ENCODE measurements at places on chromosomes 5 and 9.

- DNase-seq: no peak
- peaks cover 8% of the 10 kb centered on the region for H3K36me3 ChIP-seq
- H3K27me3 ChIP-seq: no peaks in the 10 kb centered on the region
- H3K4me1 ChIP-seq: no peaks in the 10 kb centered on the region
These were observed 95.8 kb upstream of the ZNF366 start for GRCh38 chr5:72602696-72603685.

DNA sequence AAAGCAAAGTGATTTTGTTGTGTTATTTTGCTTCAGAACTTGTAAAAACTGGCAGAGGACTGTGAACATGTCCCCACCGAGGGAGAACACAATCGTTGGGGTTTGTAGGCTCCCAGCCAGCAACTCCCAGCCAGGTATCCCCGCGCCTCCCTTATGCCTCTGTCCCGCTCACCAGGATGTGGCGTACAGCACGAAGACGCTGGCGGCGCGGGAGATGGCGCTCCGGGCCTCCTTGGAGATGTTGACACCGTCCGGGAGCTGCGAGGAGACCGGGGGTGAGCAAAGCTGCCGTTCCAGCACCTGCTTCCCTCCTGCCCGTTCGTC, 630 bp downstream of the POLE3 start:
- H3K4me1 ChIP-seq: peaks cover 18% of the 10 kb centered on the region
- H3K27ac ChIP-seq: peak overlapping the region; percentile 99
- DNase-seq: no peak
- peaks cover 27% of the 10 kb centered on the region for H3K36me3 ChIP-seq
- H3K4me3 ChIP-seq: peak overlapping the region; percentile 87

DNA sequence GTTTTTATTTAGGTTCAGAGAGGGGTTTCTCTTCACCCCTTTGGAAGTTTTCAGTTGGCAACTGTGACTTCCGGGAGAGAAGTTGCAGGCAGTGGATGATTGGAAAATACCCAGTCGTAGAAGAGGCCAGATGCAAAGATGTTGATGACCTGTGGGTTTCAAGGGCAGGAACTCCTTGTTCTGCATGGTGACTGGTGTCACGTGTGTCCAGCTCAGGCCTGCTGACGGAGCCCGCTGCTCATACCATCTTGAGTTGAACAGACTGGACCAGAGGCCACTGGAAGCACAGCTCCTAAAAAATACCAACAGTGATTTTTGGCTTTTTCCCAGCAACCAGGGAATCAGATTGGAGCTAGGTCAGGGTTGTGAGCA, 243.9 kb upstream of the KLF4 start:
- H3K27ac ChIP-seq: no peak overlapping the region
- no peaks in the 10 kb centered on the region for H3K27me3 ChIP-seq
- H3K4me3 ChIP-seq: no peak overlapping the region
- H3K36me3 ChIP-seq: no peaks in the 10 kb centered on the region
- H3K4me1 ChIP-seq: peaks cover 9% of the 10 kb centered on the region
- no peak for DNase-seq

GRCh38 chr5:40518485-40518917, 161.2 kb upstream of the PTGER4 start:
- no peak for DNase-seq
- H3K4me1 ChIP-seq: no peaks in the 10 kb centered on the region
- H3K4me3 ChIP-seq: no peak overlapping the region
- no peak overlapping the region for H3K27ac ChIP-seq
- no peaks in the 10 kb centered on the region for H3K36me3 ChIP-seq
- H3K27me3 ChIP-seq: no peaks in the 10 kb centered on the region

GRCh38 chr5:10701567-10702039, 59.4 kb downstream of the DAP start:
- peaks cover 42% of the 10 kb centered on the region for H3K4me1 ChIP-seq
- H3K36me3 ChIP-seq: no peaks in the 10 kb centered on the region
- DNase-seq: peak; percentile 45
- no peaks in the 10 kb centered on the region for H3K27me3 ChIP-seq

GRCh38 chr9:130128251-130128650, 44.0 kb upstream of the NCS1 start:
- no peak for DNase-seq
- H3K27me3 ChIP-seq: no peaks in the 10 kb centered on the region
- H3K27ac ChIP-seq: peak overlapping the region; percentile 53
- no peak overlapping the region for H3K4me3 ChIP-seq
- H3K36me3 ChIP-seq: peaks cover 31% of the 10 kb centered on the region
- peaks cover 6% of the 10 kb centered on the region for H3K4me1 ChIP-seq
